ENCODE measurements at places on chromosomes 2 and 18.

DNA sequence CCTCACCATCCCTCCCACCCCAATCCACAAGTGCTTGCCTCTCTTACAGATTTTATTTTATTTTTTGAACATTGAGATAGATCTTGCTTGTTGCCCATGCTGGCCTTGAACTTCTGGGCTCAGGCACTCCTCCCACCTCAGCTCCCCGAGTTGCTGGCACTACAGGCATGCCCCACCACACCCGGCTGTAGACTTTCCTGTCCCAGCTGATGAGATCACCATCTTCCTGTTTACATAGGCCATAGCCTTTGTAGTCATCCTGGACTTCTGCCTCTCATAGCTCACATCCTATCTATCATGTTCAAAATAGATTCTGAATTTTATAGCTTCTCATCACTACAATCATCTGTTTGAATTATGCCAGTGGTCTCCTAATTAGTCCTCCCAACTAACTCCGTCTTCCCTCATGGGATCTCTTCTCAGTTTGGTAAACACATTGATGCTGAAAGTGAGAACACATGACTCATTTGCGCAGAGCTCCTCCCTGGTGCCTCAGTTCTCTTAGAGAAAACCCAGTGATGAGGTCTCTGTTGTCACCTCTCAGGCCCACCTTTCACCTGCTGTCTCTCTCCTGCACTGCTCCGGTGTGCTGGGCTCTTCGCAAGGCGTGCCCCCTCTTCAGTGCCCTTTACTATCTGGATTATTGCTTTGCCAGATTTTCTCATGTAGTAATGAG, 243.0 kb downstream of the ZNF407 start:
- peak overlapping the region; percentile 71 for H3K27ac ChIP-seq
- peaks cover 33% of the 10 kb centered on the region for H3K4me1 ChIP-seq
- no peak for DNase-seq
- no peaks in the 10 kb centered on the region for H3K27me3 ChIP-seq
- H3K36me3 ChIP-seq: peaks cover 20% of the 10 kb centered on the region

GRCh38 chr2:10237392-10238321, 65.0 kb upstream of the HPCAL1 start:
- H3K4me1 ChIP-seq: peaks cover 8% of the 10 kb centered on the region
- DNase-seq: no peak
- no peak overlapping the region for H3K4me3 ChIP-seq
- H3K36me3 ChIP-seq: no peaks in the 10 kb centered on the region
- peaks cover 2% of the 10 kb centered on the region for H3K27me3 ChIP-seq
- no peak overlapping the region for H3K27ac ChIP-seq

GRCh38 chr2:196638765-196639164, 750 bp upstream of the CCDC150 start:
- no peak for DNase-seq
- H3K27ac ChIP-seq: no peak overlapping the region
- H3K27me3 ChIP-seq: peaks cover 17% of the 10 kb centered on the region

DNA sequence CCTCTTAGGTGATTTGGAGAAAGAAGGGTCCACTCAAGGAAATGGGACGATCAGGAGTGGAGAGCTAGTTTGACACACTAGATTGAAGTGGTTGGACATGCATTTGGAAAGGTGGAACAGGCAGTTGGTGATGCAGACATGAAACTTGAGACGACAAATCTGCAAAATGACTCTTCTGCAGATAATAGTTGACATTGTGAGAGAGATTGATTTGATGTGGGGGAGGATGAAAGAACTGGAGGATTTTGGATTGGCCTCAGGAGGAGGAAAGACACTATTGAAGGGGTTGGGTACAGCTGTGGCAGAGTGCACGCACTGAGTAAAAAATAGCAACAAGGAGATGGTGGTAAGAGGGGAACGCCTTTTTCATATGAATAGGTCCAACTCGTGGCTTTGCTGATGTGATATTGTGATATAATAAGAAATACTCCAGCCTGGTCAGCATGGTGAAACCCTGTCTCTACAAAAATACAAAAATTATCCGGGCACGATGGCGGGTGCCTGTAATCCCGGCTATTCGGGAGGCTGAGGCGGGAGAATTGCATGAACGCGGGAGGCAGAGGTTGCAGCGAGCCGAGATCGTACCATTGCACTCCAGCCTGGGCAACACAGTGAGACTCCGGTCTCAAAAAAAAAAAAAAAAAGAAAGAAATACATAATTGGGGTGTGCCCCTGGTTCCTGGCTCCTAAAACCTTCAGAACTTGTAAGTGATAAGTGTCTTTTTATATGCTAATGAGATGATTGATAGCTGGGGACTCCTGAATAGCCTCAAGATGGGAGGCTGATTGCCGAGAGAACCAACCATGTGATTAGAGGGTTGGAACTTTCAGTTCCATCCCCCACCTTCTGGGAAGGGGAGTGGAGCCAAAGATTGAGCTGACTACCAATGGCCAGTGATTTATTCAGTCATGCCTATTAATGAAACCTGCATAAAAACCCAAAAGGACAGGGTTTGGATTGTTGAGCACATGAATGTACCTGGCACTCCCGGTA, 9.7 kb downstream of the TTLL4 start:
- peaks cover 18% of the 10 kb centered on the region for H3K36me3 ChIP-seq
- H3K27me3 ChIP-seq: no peaks in the 10 kb centered on the region
- H3K27ac ChIP-seq: no peak overlapping the region
- DNase-seq: no peak
- no peak overlapping the region for H3K4me3 ChIP-seq

- H3K4me3 ChIP-seq: no peak overlapping the region
- H3K27me3 ChIP-seq: peaks cover 2% of the 10 kb centered on the region
- no peak for DNase-seq
- H3K4me1 ChIP-seq: no peaks in the 10 kb centered on the region
Observed at GRCh38 chr2:60662781-60663180, 93.3 kb upstream of the PAPOLG start.

DNA sequence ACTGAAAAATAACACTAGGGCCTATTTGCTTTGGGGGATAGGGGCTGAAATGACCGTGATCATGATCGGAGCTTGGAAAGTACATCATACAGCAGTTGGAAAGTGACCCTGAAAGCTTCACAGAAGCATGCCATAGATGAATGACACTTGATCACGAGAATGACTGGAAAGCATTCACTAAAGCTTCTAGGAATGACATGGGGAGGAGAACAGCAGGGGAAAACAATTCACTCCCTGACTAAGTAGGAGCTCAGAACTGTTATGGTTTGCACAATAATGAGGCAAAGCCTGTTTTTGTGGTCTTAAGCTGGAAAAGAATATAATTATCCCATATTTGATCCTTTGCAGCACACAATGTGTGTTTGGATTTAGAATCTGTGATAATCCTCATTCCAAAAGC, 237.5 kb downstream of the NOL4 start:
- DNase-seq: no peak
- H3K4me3 ChIP-seq: no peak overlapping the region
- no peaks in the 10 kb centered on the region for H3K27me3 ChIP-seq

GRCh38 chr2:190804182-190804795, 76.3 kb upstream of the GLS start:
- H3K4me3 ChIP-seq: no peak overlapping the region
- peaks cover 22% of the 10 kb centered on the region for H3K4me1 ChIP-seq
- H3K27me3 ChIP-seq: no peaks in the 10 kb centered on the region
- DNase-seq: no peak
- no peak overlapping the region for H3K27ac ChIP-seq

GRCh38 chr2:168181825-168182224, 65.6 kb downstream of the STK39 start:
- no peaks in the 10 kb centered on the region for H3K27me3 ChIP-seq
- DNase-seq: no peak
- no peak overlapping the region for H3K4me3 ChIP-seq
- H3K4me1 ChIP-seq: peaks cover 55% of the 10 kb centered on the region

DNA sequence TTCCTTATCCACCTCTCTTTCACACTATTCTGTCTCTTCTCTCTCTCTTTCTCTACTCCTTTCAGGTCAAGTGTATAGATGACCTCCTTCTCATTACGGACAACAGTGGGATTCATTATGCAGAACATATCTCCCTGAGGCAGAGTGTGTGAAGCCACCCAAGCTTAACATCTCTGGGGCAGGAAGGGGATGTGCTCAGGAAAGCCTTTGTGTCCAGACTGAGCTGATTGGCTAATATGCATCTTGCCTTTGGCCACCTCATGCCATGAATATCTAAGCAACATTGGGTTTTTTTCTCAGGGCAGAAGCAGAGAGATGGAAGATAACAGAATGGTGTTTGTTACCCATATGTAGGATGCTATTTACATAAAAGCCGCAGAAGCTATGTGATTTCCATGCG, 211.4 kb upstream of the LRRTM1 start:
- H3K27me3 ChIP-seq: no peaks in the 10 kb centered on the region
- no peaks in the 10 kb centered on the region for H3K4me1 ChIP-seq
- no peak for DNase-seq
- H3K4me3 ChIP-seq: no peak overlapping the region
- H3K36me3 ChIP-seq: no peaks in the 10 kb centered on the region

DNA sequence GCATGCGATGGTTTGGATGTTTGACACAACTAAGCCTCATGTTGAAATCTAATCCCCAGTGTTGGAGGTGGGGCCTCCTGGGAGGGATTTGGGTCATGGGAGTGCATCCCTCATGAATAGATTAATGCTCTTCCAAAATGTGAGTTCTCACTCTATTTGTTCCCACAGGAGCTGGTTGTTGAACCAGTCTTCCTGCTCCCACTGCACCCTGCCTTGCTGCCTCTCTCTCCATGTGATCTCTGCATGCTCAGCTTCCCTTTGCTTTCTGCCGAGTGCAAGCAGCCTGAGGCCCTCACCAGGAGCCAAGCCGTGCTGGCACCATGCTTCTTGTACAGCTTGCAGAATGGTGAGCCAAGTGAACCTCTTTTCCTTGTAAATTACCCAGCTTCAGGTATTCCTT, 206.8 kb downstream of the VAPA start:
- H3K27ac ChIP-seq: no peak overlapping the region
- peaks cover 8% of the 10 kb centered on the region for H3K27me3 ChIP-seq
- H3K36me3 ChIP-seq: no peaks in the 10 kb centered on the region
- H3K4me3 ChIP-seq: no peak overlapping the region
- no peak for DNase-seq
- peaks cover 25% of the 10 kb centered on the region for H3K4me1 ChIP-seq

GRCh38 chr18:35861367-35862118, 110.9 kb upstream of the RMP24 start:
- no peaks in the 10 kb centered on the region for H3K4me1 ChIP-seq
- no peaks in the 10 kb centered on the region for H3K36me3 ChIP-seq
- H3K4me3 ChIP-seq: no peak overlapping the region
- H3K27me3 ChIP-seq: no peaks in the 10 kb centered on the region

DNA sequence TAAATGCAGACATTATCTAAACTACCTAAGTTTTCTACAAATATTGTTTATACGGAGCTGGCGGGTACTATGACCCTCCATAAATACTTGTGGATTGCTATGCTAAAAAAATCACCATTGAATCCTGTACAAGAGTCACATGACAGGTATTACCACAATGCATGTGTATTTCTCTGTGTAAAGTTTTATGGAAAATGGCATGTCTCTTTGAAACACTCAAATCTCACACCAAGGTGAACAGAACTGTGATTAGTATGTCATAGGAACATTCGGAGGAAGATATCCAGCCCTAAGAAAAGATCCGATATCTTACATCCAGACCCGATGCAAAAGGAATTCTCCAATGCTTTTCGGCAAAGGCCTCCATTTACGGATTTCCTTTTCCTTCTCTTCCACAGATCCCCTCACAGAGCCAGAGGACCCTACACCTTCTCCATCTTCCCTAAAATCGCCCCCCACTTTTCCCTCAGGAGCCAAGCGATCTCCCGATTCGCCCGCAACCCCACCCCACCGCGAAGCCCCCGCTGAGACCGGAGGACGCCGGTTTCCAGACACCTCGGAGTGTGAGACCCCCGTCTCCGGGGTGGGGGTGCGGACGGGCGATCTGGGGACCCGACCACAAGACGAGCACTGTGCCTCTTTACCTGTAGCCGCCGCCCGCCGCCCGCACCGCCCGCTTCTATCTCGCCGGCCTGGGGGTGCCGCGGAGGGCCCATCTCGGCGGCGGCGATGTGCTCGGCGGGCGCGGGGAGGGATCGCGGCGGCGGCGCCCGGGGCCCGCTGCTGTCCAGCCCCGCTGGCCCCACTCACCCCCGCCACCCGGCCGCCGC, 1.2 kb downstream of the SAP130 start:
- peaks cover 23% of the 10 kb centered on the region for H3K4me1 ChIP-seq
- peak overlapping the region; percentile 93 for H3K27ac ChIP-seq
- peaks cover 11% of the 10 kb centered on the region for H3K36me3 ChIP-seq

- H3K4me3 ChIP-seq: no peak overlapping the region
- no peak overlapping the region for H3K27ac ChIP-seq
- no peaks in the 10 kb centered on the region for H3K4me1 ChIP-seq
Observed at GRCh38 chr18:11154368-11154989, 5.1 kb upstream of the PIEZO2 start.
